ENCODE measurements at places on chromosomes 5 and 9.

- DNase-seq = peak; percentile 11
These were observed 6.2 kb upstream of the FYB1 start for GRCh38 chr5:39225405-39226099.

GRCh38 chr5:9196403-9197227 lies 349.3 kb downstream of the SEMA5A start:
- DNase-seq = no peak

DNA sequence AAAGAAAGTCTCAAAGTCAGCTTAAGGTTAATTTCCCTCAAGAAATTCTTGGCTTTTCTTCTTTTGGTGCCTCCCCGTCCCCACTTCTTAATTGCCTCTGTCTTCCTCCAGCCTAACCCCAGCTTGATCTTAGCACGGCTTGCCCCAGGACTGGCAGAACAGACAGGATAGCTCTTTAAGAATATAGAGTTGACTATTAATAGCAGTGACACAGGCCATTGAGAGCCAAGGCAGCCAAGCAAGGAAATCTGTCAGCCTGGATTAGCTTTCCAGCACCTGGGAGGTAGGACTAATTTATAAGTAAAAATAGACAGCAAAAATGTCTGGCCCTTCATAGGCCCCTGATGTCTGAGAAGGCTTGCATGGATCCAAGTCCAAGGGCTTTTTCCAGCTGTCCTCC lies 384.6 kb upstream of the SLC30A5 start:
- no peak for DNase-seq

- no peak for DNase-seq
These were observed 4.5 kb downstream of the MAPK9 start for GRCh38 chr5:180287404-180287803.

GRCh38 chr5:158084292-158084691 lies 225.3 kb upstream of the CLINT1 start:
- no peak for DNase-seq

- no peak for DNase-seq
These were observed 53.6 kb downstream of the FER start for GRCh38 chr5:108801301-108801700.

- no peak for DNase-seq
These were observed 70.8 kb upstream of the HSPA9 start for GRCh38 chr5:138645778-138646575.

DNA sequence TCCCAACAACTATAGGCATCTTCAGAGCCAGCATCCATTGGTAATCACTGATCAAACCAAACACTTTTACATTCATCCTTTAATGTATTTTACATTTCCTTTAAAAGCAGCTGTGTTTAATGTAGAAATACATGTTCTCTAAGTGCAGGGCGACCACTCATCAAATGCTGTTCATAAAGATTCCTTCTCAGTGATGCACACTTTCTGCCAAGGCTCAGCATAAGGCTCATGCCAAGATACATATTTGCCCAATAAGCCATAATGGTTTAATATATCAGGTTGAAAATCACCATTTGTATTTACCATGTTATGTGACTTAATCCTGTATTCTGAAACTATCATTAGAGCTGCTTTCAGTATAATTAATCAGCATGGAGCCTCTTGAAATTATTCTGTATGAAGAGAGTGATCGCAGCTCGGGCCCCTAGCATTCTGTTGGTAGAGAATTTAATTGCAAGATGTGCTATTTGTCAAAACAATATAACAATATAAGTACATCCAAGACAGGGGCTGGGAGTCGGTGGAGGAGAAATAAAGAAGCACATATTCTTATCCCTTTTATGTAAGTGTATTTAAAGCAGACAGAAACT lies 267.5 kb downstream of the EBF1 start:
- no peak for DNase-seq

GRCh38 chr9:5481322-5482040 lies 28.9 kb upstream of the PDCD1LG2 start:
- no peak for DNase-seq

GRCh38 chr5:132896685-132897084 lies 23.2 kb downstream of the LEAP2 start:
- DNase-seq = no peak

- DNase-seq = no peak
These were observed 111.7 kb upstream of the NUDT12 start for GRCh38 chr5:103674251-103674650.

- no peak for DNase-seq
These were observed 65.9 kb upstream of the VPS13A start for GRCh38 chr9:77111408-77111807.

DNA sequence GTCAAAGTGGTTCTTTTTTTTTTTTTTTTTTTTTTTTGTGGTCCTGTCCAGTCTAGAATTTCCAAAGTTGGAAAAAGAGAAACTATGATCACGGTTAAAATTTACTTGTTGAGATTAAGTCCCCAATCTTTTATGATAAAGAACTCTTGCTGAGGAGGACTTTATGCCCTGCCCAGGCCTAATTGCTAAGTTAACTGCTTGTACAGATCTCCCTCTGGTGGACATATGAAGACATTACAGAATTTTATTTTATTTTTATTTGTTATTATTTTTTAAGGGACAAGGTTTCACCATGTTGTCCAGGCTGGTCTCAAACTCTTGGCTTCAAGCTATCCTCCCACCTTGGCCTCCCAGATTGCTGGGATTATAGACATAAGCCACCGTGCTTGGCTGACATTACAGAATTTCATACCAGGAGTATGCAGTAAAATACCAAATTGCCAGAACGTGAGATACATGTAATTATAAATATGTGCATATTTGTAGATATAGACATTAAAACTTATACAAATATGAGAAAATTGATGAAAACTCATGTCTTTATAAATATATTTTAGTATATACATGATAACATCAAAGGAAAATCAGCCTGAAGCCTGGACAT lies 91.2 kb downstream of the RFK start:
- peak; percentile 74 for DNase-seq

DNA sequence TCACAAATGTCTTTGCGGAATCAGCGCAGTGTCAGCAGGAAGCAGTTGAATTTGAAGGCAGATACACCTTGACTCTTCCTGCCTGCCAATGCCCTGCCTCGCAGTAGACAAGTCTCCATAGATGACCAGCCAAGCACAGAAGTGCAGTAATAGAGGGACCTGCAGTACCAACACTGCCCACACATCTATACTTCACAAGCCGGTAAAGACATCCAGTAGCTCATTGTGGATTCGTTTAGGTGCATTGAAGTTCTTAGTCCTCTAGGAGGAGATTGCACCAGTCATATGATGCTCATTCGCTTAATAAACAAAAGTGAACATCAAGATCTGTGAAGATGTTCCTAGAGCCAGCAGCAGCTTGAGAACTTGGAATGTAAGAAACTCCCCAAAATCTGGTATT lies 7.1 kb upstream of the IFNA2 start:
- peak; percentile 29 for DNase-seq

GRCh38 chr5:39599721-39600431 lies 175.1 kb upstream of the DAB2 start:
- peak; percentile 37 for DNase-seq

DNA sequence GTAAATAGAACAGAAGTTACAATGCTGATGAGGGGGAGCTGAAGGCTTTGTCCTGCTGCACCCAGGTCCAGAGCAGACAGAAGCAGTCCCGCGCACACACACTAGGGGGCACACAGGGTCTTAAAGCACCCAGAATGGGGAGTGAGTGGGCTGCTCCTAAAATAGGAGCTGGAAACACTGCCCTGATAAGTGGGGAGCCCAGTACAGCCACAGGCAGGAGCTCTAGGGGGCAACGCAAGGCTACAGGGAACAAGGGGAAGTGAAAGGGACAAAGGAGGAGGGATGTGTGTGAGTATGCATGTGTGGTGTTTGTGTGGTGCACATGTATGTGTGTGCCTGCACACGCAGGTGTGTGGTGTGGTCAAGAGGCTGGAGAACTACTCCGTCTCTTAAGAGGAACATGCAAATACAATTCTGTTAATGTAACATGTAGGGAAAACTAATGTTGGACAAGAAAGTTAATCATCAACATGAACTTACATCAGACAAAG lies 191.5 kb downstream of the ROR2 start:
- peak; percentile 28 for DNase-seq

DNA sequence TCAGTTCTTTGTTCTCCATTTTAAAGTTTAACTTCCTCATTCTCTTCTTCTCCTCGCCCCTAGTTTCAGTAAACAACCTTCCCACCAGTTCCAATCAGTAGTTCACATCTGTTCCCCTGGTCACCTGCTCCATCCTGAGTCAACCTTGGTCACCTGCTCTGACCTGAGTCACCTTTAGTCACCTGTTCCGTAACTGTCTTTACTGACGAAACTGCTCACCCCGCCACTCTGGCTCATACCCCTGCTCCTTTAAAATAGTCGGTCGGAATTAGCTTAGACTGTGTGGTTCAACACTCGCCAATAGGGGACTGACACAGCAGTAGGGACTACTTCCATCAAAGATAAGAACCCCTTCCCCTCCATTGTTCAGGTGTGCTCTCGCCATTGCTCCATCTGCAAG lies 76.3 kb upstream of the GPBP1 start:
- DNase-seq = peak; percentile 19

- DNase-seq = no peak
These were observed 970.9 kb downstream of the EFNA5 start for GRCh38 chr5:106699796-106700195.

- no peak for DNase-seq
These were observed 477.3 kb downstream of the ISL1 start for GRCh38 chr5:51860532-51861018.

DNA sequence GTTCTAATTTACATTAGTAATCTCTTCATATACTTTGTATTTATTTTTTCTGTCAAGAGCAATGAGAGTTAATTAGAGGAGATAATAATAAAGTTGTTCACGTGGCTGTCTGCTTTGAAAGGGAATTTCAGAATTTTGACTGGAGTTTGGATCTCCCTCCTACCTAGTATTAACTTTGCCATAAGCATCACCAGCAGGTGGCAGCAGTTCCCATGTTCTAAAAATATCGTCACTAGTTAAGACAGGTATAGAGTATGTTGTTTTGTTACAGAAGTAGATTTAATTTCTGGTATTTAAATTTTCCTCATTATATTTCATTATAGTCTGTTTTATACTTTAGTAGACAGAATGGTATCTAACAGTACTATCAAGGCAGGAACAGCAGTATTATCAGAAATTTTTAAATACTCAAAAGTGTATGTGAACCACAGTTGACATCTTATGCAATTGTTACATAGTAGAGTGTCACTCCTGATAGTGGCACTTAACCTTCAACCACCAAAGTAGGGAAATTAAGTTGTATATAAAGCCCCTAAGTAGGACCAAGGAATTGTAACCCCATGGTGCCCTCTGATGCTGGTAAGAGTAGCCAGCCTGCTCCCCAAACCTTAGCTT lies 20.4 kb downstream of the GNPDA1 start:
- peak; percentile 61 for DNase-seq

GRCh38 chr5:144864118-144864517 lies 693.4 kb downstream of the KCTD16 start:
- DNase-seq = no peak

- DNase-seq = no peak
These were observed 5.8 kb upstream of the TRIM41 start for GRCh38 chr5:181217111-181217802.

GRCh38 chr5:44048276-44048984 lies 340.8 kb downstream of the FGF10 start:
- no peak for DNase-seq

DNA sequence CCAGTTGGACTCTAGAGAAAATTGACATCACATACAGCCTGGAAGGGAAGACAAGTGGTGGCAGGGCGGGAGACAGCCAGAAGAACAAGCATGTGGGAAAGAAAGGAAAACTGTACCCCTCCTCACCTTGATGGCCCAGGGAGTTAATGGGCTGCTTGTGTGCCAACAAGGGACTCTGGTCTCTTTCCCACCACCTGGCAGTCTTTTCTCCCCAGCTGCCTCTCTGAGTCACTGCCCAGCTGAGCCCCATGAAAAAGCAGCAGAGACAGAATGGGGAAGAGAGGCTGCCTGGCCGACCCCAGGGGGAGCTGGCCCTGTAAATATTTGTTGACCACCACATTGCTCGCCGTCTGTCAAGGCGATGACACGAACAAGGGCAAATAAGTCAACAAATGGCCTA lies 359.4 kb downstream of the ENC1 start:
- DNase-seq = no peak

- peak; percentile 69 for DNase-seq
These were observed 121.0 kb downstream of the AOPEP start for GRCh38 chr9:94847486-94847885.

GRCh38 chr5:137061382-137061781 lies 437.7 kb downstream of the SPOCK1 start:
- no peak for DNase-seq

DNA sequence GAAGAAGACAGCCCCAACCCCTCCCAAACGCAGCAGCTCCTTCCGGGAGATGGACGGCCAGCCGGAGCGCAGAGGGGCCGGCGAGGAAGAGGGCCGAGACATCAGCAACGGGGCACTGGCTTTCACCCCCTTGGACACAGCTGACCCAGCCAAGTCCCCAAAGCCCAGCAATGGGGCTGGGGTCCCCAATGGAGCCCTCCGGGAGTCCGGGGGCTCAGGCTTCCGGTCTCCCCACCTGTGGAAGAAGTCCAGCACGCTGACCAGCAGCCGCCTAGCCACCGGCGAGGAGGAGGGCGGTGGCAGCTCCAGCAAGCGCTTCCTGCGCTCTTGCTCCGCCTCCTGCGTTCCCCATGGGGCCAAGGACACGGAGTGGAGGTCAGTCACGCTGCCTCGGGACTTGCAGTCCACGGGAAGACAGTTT lies 12.5 kb downstream of the QRFP start:
- no peak for DNase-seq

DNA sequence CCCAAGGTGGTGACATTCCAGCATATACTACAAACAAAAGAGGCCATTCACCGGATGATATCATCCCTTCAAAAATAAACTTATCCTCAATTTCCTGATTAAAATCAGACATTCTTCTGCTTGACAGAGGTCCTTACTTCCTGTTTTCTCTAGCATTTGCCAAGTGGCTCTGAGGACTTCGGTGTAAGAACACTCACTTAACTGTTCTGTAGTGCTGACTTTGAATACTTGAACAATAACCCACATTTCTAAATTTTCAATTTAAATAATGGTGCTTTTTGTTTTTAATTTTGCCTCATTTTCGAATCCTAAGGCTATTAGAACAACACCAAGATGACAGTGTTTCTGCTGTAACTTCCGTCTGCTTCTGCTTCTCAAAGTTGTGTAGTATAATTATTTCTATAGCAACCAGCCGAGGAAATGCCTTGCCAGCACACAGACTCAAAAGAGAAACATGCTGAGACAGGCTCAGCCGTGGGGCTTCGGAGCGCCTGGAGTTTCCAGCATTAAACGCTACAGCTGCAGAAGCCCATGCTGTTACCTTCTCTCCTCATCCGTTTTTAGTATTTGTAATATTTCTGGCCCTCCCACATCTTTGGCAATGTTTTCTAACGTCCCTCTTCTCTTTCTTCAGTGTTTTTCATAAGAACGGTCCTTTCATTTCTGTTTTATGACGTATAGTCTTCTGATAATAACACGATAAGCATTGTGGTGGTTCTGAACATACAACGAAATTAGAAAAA lies 19.5 kb upstream of the ANXA1 start:
- peak; percentile 89 for DNase-seq

Measured in Kasumi-1 (cell line).